Lung (tissue), 17 donors: ENCODE measurements at places on chromosomes 4 and X. TPM values are rescaled to one million over a fixed set of nuclear protein-coding genes. Genes with fewer than 3 reads are reported as not detected.

Gene UGT2B11
- not detected for polyA plus RNA-seq

Gene HELT
- polyA plus RNA-seq = 0.09 TPM

Gene NLRP2B
- polyA plus RNA-seq = not detected

Gene NPFFR2
- not detected for polyA plus RNA-seq
